ENCODE measurements at places on chromosomes 16 and 17.

DNA sequence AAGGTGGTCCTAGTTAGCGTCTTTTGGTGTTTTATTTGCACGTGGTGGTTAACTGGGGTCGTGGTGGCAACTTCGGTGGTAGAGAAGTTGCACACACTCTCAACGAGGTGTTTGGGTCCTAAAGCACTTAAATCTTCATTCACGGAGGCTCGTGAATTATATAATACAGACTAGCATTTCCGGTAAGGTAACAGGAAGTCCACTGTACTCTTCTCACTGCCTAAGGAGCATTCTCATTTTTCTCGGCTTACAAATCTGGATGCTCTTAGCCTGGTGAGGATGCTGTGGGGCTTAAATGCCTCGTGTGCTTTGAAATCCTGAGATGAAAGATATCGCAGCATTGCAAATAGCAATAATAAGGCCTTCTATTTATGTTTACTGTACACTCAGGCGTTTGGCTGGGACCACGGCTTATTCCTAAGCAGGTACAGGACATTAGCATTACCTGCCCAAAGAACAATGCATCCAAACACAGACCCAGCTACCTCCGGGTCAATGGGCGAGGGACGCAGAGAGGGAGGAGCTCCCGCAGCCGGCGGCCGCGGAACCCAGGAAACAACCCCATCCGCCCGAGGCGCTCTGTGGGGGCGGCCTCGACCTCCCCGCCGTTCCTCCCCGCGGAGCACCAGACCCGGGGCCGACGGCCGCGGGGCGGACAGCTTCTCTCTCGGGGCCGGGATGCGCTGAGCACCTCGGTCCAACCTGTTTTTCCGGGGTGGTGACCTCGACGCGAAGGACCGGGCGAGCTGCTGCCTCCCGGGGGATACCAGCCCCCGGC is 856 bp downstream of the DNAJA2 start:
- peak; percentile 89 for DNase-seq

GRCh38 chr17:62723842-62724241 is 84.3 kb downstream of the MARCHF10 start:
- no peak for DNase-seq

- DNase-seq, result no peak
Observed at GRCh38 chr17:49898366-49899190, 50.7 kb upstream of the TAC4 start.

GRCh38 chr16:9849697-9850245 is 332.5 kb downstream of the GRIN2A start:
- peak; percentile 26 for DNase-seq

DNA sequence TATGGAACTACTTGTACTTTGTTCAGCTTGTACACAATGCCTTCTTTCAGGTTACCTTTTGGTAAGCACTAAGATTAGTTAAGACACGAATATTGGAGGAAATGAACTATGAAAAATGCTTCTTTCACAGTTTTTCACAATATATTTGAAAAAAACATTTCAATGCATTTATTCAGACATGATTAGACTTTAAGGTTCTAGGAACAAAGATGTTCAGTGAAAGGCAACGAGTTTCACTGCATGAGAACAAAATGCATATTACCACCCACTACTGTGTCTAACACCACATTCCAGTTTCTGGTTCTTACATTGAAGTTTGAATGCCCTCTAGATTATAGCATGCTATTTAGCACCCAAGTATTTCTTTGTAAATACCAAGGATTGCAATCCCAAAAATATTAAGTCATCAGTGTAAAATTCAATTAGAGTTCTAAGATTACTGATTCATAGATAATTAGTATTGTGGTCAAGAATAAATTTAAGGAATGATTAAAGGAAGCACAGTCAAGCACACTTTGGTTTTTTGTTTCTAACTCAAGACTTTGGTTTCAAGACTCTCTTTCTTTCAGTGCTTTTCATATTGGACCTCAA is 261.7 kb downstream of the CEP112 start:
- no peak for DNase-seq

DNA sequence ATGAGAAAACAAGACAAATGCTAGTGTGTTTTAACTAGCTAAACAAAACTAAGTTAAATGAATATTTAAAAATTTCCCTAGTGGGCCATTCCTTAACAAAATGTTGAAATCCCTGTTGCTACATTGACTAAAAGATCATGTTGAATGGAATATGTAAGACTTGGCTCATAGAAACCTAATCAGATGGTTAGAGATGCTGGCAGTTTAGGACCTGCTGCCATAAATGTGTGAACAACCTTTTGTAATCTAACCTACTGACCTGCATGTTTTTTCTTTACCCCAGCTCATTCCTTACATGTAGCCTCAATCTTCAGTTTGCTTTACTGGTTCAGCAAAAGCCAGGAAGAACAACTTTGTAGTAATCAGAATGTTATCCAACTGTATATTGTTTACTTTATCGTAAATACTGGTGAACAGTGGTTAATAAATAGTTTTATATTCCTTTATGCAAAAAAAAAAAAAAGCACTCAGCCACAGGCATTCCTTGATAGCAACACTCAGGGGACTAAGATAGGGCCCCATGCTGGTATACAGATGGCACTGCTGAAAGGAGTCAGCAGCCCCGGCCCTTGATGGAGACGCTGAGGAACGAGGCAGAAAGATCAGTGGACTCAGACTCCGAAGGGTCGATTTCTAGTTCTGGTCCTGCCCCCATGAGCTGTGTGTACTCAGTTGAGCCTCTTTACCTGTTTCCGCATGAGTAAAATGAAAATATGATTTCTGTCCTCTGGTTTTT is 78.2 kb downstream of the MARF1 start:
- DNase-seq, result no peak

- no peak for DNase-seq
Observed at GRCh38 chr17:57475796-57476195, 219.5 kb downstream of the MSI2 start.

DNA sequence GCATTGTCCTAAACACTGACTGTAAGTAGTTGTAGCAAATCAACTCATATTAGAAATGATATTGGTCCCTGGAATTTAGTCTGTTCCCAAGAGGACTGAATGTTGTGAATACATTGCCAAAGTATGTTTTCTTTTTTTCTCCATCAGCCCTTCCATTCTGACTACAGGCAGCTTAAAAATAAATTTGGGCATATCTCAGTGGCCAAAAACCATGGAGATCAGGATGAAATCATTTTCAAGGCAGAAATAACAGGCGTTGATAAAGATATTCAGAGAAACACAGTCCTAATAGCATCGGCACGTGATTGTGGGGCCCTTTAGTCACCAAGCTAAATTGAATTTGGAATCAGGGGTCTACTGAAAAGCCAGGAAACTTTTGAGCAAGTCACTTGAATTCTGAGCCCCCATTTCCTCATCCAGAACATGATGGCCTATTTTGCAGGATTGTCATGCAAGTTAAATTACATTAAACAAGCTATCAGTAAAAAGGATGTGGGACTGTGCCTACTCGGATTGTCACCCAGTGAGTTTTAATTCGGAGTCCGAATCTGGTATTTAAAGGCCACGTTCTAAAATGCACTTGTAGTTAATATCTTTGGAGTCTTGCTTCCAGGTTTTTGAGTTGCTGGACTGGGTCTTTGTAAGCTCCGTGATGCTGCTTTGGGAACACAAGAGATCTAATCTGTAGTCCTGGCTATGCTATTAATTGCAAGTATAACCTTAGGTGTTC is 17.1 kb downstream of the HLF start:
- DNase-seq, result no peak

DNA sequence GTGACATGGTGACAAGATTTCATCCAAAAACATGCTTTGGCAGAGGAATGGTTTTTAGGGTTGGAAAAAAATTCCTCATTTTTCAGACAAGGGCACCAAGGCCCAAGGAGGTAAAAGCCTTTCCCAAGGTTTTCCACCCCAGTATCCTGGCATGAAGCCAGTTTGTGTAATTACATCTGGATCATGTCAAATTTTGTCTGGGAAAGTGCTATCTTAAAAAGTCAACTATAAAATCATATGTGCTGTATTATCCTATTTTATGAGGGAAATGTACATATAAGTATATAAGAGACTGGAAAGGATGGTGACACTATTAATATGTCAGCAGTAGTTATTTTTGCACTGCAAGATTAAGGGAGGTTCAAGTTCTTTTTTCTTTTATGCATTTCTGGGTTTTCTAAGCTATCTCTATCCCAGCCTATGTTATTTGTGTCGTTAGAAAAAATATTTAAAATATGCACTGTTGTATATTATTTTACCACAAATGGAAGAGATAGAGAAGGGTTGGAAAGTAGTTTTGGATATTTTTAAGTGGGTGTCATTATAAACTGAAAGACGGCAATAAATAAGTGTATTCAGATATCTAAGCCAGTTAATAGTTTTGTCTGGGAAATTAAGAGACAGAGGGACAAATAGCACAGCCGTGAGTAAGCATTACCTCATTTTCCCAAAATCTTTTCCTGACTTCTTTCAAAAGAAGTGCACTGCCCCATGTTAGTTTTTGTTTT is 13.5 kb upstream of the FBXO47 start:
- DNase-seq, result no peak

DNA sequence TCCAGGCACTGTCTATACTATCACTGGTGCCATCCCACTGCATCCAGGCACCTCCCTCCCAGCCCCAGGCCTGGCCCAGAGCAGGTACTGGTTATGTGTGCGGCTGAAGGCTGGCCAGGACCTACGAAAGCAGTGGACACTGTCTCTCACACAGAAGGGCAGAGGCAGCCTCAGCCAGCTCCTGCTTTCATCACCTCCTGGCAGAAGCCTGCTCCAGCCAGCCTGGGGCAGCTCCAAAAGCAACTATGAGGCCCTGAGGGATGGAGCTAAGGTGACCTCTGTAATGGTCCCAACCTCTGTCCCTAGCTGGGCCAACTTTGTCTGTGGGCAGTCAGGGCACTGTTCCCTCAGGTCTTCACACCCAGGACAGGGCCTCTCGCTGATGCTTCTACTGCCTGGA is 18.8 kb downstream of the HSD11B2 start:
- DNase-seq, result no peak

GRCh38 chr17:64964796-64965195 is 45.5 kb upstream of the LRRC37A3 start:
- no peak for DNase-seq

DNA sequence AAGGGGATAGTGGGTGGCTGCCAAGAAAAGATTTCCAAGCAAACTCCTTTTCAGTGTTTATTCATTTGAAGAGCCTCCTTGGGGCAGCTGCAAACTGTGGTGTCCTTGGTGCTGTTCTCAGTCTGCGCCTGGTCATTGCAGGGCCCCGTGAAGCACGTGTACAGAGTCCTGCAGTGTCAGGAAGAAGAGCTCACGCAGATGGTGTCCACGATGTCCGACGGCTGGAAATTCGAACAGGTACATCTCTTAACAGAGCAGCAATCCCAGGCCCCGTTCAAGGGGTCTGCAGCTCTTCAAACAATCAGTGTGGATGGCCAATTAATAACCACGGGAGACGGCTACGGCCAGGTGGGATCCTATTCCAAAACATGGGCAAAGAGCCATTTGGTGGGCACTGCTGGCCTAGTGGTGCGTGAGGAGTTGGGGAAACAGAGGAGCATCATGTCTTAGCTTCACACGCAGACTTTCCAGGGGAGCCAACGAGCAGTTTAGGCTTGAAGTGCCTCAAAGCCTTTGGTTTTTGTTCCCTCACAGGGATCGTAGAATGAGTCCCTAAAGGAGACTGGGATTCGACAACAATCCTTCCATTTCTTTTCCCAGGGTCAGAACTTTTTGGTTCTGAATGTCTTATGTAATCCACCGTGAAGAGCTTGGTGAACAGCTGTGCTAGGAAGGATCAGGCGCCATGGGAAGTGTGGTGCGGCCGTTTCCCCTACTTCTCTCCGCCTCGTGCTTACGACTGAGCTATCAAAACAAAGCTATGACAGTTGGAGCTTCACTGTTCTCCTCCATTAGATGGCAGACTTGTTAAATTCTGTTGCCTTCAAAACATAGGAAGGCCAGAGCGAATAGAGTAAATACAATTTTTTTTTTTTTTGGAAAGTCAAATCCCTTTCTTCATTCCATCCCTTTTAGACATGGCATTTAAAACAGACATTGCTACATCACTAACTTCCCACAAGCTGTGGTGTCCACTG is 12.6 kb downstream of the KCTD2 start:
- peak; percentile 65 for DNase-seq

All from left lung (tissue), 14 donors.